ENCODE measurements at places on chromosomes 13 and 19. TPM values are rescaled to one million over a fixed set of nuclear protein-coding genes. Genes with fewer than 3 reads are reported as not detected.

C13orf42 gene
- not detected for polyA plus RNA-seq

DNA sequence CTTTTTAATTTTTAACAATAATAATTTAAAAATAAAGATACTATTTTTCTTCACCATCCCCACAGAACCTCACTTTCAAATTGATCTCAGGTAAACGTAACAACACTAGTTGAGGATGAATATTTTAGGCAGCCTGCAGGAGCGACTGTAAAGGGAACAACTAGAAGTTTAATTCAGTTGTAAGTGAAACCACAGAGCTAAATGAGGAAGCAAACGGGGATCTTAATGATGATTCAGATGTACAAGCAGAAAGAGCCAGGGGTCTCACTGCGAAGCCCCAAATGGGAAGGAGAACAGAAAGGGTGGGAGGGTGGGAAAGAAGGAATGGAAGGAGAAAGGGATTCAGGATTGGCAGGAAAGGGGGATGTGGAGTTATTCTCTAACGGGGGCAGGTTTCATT is 54.6 kb upstream of the RAP2A start:
- no peak for DNase-seq

GRCh38 chr19:55640043-55640576 is 692 bp upstream of the ZNF580 start:
- DNase-seq, result peak; percentile 65

DNA sequence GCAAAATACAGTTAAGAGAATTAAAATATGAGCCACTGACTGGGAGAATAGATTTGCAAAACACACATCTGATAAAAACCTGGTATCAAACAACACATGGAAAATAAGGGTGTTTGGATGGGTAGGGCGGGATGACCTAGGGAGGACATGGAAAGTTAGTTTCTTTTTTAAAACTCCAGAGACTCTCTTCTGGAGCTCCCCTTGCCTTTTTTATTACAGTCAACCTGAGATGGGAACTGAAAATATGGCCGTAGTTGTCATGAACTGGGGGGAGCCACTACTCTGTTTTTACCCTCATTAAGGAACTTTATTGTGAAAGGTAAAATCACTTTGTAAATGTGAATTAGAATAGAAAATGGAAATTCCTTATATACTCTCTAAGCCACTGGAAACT is 113.0 kb downstream of the ATP11A start:
- DNase-seq, result no peak

DNA sequence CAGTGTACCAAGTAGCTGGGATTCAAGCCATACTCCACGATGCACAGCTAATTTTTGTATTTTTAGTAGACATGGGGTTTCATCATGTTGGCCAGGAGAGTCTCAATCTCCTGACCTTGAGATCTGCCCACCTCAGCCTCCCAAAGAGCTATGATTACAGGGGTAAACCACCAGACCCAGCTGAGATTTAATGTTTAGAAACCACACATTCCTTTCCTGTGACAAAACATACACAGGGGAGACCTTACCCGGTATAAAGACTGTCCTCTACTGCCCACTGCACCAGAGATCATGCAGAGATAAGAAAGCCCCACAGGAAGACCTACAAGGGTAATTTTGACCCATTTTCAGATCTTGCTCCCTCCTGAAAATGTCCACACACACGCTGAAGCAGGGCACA is 22.8 kb upstream of the ZNF83 start:
- no peak for DNase-seq

DNA sequence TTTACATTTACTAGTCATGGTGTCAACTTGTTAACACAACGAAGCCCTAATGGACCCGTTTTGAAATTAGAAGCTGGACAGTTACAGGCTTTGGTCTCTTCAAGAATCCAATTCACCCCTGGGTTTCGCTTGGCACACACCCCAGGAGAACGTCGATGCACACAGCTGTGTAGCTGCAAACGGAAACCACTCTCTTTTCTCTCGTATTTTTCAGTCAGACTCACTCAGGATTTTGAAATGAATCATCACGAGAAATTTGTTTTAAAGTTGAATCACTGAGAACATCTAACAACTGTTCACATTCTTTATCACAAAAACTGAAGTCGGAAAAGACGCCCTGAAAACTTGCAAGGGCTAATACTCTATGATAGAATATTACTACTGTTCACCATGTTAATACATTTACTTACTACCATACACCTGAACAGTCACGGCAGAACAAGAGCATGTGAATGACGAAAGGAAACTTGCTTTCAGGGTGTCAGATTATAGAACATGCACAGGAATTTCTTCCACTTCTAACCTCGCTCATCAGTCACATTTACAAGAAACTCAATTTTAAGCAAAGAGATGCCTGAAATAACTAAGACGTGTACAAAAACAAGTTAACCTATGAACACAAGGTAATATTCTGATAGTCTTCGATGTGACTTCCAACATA is 4.7 kb downstream of the PNMA8A start:
- peak; percentile 89 for DNase-seq

GRCh38 chr13:35210261-35210660 is 266.2 kb downstream of the MAB21L1 start:
- DNase-seq, result peak; percentile 51

XRCC1 gene
- polyA plus RNA-seq, result 40.6 TPM

DNA sequence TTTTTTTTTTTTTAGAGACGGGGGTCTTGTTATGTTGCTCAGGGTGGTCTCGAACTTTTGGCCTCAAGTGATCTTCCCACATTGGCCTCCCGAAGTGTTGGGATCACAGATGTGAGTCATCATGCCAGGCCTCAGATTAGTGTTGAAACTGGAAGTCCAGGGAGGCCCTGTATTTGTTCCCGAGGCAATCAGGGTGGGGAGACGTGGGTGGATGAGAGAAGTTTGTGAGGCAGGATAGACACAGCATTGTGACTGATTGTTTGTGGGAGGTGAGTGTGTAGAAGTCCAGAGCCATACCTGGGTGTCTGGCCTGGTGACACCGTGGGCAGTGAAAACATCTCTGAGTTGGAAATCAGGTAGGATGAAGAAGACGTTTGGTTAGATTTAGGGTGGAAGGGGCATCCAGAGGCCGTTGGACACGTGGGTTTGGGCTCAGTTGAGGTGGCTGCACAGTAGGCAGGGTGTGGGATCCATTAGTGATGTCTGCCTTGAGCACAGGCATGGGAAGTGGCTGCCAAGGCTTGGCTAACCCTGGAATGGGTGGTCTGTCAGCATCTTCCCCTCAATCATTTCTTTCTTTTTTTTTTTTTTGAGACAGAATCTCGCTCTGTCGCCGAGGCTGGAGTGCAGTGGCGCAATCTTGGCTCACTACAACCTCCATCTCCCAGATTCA is 12.4 kb downstream of the RTN2 start:
- DNase-seq, result no peak

GRCh38 chr13:89380101-89380500 is 1708.9 kb downstream of the SLITRK5 start:
- DNase-seq, result no peak

DNA sequence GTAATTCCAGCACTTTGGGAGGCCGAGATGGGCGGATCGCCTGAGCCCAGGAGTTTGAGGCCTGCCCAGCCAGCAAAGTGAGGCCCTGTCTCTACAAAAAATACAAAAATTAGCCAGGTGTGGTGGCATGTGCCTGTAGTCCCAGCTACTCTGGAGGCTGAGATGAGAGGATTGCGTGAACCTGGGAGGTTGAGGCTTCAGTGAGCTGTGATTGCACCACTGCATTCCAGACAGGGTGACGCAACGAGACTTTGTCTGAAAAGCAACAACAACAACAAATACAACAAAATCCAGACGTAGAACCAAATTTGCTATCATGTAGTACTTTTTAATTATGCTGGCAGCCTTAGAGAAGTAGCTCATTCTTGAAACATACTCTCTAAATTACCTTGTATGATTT is 277.1 kb downstream of the KLF5 start:
- DNase-seq, result no peak

All from muscle of back (tissue), 13 donors.